ENCODE measurements at places on chromosomes 2 and 18.

GRCh38 chr2:217270485-217271121, 410.7 kb upstream of the TNP1 start:
- DNase-seq, result no peak

DNA sequence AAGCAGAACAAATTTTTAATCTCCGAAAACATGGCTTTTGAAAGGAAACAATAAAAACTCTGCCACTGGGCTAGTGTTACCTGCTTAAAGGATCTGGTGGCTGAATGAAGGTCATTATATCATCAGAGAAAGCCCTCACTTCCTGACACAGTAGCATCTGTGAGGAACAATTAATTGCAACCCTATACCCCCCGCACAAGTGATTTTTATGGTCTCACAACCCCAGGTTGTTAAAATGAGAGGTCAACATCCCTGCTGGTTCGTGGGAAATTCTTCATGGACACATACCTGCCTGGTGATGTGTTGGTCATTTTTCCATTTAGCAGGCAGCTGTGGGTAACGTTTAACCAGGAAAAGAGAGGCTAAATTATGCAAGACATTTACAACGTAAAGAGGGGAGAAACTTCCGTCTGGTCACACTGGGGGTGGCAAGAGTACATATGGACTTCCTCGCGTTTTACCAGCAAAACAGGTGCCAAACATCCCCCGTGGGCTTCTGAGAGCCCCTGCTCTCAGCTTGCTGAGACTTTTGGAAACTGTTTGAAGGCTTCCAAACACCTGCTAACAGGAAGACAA, 29.2 kb downstream of the NIFK start:
- no peak for DNase-seq

DNA sequence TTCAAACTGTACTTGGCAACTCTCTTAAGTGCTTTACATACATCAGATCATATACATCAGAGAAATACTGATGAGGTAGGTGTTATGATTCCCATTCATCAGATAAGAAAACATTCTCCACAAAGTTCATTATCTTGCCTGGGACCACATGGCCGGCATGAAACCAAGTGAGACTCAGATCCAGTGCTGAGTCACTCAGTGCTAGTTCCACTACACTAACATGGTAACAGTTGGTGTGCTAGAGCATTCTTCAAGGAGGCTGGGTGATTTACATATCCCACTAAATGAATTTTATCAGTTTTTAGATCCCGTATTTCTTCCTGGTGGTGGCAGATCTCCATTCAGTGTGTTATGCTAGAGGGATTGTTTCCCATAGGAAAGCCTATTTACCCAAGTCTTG, 772.0 kb downstream of the CNTNAP5 start:
- DNase-seq, result no peak

DNA sequence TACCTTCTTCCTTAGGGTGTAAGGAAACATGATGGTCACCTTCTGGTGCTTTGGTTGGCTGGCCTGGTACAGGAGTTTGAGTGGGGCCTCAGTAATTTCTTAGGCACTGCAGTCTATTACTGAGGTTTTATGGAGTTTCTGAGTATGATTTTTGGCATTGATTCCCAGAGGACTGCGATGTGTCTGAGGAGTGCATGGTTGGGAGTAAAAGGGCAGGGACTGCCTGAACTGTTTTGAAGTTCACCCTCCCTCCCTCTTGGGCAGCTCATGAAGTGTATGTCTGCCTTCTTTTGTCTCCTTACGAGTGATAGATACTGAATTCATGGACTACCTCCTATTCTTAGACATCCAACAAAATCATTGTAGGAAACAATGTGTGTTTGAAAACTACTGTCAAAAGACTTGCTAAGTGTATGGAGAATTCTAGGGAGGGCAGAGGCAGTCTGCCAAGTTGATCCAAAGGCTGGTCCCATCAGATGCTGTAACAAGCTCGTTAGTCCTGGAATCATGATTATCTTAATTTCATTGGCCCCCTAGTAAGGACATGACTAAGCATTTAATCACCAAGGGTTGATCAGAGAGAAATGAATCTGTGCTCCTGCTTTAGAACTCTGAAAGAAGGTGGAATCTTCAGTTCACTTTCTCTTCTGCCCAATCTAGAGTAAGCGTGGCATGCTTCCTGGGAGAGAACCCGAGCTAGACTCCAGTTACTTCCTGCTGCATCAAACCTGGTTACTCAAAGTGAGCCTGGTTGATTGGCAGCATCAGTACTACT, 26.5 kb downstream of the LYPD6B start:
- DNase-seq, result no peak

- DNase-seq, result no peak
These were observed 52.9 kb downstream of the DPYSL5 start for GRCh38 chr2:26900831-26901321.

DNA sequence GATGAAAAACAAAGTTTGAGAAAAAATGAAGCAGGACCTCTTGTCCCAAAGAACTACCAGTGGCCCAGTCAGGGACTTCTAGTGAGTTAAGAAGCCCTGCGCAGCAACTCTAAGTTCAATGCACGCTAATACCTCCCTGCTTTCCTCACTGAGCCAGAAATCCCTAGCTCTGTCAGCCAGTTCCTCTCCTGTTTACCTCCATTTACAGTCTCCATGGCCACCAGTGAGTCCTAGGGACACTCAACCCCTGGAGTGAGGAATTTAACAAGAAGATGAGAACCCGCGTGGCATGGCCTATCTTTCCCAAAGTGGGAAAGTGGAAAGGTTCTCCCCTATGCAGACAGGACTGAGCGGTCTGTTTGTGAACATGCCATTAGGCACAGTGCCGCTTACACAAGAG, 31.0 kb downstream of the MRPL33 start:
- DNase-seq, result no peak

- DNase-seq, result peak; percentile 33
These were observed 75.2 kb downstream of the KLHL29 start for GRCh38 chr2:23460228-23460627.

- DNase-seq, result peak; percentile 32
These were observed 115.9 kb downstream of the HAUS1 start for GRCh38 chr18:46220116-46220515.

DNA sequence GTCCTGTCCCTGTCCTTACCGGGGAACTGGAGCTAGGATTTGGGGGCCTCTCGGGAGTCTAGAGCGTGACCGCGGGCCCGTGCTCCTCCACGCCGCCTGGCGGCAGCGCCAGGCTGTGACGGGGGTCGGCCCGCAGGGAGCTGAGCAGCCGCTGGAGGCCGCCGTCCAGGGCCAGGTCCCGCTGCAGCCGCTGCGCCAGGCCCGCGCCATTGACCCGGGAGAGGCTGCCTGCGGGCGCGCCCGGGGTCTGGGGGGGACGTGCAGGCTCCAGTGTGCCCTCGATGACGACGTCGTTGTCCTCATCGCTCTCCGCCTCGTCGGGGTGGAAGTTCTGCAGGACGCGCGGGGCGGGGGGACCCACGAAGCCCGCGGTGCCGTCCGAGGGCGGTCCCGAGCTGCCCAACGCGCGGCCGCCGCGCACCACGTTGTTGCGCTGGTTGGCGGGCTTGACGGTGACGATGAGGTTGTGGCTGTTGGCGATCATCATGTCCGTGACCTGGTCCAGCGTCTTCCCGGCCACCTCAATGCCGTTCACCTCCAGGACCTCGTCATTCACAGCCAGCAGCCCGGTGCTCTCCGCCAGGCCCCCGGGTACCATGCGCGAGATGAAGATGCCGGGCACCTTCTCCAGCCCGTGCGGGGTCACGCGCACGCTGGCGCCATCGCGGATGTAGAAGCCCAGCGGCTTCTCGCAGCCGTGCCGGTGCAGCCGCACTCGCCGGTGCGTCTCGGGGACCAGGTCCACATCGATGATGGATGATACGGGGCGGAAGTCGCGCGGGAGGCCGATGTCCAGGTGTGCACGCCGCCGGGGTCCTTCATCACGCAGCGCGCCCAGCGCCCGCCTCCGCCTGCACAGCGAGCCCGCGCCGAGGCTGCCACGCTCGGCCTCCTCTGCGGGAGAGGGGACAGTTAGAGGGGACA, 50.9 kb downstream of the ADNP2 start:
- peak; percentile 51 for DNase-seq

- DNase-seq, result peak; percentile 8
These were observed 298.8 kb downstream of the ZNF407 start for GRCh38 chr18:74896390-74896991.

GRCh38 chr2:101003278-101003775, 1.2 kb downstream of the RPL31 start:
- peak; percentile 18 for DNase-seq

DNA sequence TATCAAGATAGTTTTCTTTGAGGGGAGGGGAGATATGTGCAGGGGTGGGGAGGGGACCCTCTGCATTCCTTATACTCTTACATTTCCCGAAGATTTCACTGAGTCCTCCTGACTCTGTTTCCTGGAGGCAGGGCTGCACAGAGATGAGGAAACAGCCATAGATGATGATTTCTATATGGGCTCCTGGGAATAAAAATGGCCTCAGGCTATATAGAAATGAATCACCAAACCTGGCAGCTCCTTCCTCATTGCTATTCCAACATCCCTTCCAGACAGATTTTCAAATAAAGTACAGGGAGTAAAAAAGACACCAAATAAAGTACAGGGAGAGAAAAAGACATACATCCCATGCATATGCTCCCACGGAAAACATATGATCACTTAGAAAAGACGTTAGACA, 474.8 kb upstream of the RAB6C start:
- no peak for DNase-seq

DNA sequence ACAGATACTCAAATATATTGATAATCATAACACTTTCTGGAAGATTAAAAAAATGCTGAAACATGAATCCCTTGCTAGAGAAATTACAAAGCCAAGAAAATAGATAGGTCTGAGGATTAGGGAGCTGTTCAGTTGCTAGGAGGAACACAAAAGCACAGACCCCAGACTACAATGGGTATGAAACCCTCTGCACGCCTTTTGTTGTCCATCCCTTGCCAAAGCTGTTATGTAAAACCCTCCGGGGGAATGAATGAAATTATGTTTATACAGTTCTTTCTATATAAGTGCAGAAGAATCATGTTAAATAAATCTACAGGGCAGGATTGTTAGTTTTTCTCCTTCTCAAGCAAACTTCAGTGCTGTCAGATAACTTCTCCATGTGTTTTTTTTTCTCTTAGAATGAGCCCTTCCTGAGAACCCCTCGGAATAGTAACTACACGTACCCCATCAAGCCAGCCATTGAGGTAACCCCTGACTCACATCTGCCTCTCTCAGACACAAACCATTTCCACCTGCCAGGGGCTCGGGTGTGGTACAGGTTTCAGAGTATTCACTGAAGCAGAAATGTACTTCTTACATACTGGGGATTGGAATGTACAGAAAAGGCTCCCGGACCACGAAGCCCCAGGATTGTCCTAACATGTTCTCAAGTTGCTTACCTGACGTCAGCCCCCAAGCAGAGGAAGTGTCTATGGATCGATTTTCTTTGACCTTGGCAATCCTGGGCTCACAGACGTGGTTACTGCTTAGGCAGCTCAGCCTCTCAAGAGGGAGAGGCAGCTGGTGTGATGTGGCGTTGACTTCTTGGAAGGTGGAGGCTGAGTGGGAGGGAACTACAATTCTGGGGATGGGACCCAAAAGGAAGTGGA, 118.0 kb downstream of the PLB1 start:
- peak; percentile 39 for DNase-seq

Measured in fibroblast of pulmonary artery (primary cell).